ENCODE measurements at places on chromosomes 7 and 10.

GRCh38 chr7:102834999-102835398, 77.8 kb upstream of the LRRC17 start:
- DNase-seq: no peak

GRCh38 chr7:108908456-108908855, 338.8 kb downstream of the DNAJB9 start:
- no peak for DNase-seq

GRCh38 chr10:77702166-77702565, 64.6 kb upstream of the KCNMA1 start:
- DNase-seq: no peak

DNA sequence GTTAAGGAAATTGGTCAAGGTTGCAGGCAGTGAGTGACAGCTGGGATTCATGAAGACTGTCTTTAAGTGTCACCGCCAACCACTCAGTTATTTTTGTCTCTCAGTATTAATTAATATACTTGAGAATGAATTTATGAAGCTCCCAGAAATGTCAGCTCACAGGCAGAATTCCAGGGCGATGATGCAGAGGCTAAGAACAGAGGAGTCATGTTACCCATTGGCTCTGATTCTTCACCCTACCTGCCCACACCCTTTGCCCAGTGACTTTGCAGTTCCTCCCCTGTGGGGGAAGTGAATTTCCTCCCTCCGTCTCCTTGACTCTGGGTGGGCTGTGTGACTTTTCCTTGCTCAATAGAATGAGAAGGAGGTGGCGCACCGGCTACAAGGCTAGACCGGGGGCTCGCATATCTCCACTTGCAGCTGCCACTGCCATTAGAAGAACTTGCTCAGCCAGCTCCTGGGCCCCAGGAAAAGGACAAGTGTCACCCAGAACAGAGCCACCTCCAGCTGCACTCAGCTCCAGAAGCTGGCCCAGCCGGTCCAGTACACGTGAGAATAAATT, 157.1 kb upstream of the PRKCQ start:
- DNase-seq: no peak

DNA sequence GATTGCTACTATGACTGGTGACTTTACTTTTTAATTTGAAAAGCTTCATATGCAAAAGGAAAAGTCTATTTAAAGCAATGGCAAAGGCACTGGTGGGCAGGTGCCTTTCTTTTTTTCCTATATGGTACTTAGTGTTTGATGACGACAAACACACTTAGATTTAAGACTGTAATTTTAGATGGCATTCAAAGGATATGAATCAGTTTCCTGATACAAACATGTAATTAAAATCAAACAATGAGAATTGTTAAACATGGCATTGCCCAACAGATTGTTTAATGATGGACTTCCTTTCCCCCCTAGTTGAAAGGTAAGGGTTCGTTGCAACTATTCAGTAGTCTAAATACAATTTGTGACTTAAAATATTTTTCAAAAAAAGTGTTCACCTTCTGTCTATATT, 106.5 kb upstream of the SEMA3C start:
- DNase-seq: no peak

DNA sequence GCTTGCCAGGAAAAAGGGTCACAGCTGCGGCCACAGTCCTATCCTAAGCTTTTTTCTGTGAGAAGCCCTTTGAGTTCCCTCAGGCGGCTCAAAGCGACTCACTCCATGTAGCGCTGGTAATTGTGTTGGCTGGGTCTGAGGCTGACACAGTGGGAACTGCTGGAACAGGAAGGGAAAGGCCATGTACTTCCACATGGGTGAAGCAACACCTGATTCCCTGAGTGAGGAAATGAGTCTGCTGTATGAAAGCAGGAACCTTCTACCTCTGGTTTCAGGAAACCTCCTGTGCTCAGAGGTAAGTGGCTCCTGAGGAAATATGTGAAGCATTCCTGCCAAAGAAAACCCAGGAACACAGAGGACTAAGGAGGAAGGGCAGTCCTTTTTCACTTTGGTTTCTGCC, 734.6 kb upstream of the SORCS1 start:
- DNase-seq: no peak

GRCh38 chr10:117005527-117006055, 604 bp upstream of the SHTN1 start:
- DNase-seq: no peak

- DNase-seq: no peak
Observed at GRCh38 chr7:44182827-44183226, 6.4 kb downstream of the GCK start.

DNA sequence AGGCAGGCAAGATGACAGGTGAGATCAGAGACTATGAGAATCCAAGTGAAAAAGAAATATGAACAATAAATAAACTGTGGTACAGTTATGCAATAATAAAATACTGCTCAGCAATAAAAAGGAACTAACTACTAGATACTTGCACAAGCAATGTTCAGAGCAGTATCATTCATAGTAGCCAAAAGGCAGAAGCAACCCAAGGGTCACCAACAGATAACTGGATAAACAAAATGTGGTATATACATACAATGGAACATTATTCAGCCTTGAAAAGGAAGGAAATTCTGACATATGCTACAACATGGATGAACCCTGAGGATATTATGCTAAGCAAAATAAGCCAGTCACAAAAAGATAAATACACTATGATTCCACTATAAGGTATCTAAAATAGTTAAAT, 76.9 kb upstream of the KCNIP2 start:
- no peak for DNase-seq

DNA sequence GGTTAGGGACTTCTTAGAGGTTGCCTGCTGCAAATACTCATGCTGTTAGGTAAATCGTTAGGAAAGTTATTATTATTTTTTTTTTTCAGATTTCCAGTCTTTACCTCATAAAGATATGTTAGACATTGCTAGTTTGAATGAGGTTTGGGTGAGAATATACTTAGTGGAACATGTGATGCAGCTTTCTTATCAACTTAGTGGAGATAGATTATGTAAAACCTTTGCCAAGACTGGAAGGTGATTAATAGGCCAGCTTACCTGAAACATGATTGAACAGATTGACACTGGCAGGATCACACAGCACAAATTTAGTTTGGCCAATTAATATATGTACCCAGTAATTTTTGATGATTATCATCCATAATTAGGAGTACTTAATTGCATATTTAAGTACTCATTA, 32.3 kb downstream of the ADD3 start:
- no peak for DNase-seq

- DNase-seq: no peak
Observed at GRCh38 chr7:74269757-74270277, 15.6 kb upstream of the RFC2 start.

DNA sequence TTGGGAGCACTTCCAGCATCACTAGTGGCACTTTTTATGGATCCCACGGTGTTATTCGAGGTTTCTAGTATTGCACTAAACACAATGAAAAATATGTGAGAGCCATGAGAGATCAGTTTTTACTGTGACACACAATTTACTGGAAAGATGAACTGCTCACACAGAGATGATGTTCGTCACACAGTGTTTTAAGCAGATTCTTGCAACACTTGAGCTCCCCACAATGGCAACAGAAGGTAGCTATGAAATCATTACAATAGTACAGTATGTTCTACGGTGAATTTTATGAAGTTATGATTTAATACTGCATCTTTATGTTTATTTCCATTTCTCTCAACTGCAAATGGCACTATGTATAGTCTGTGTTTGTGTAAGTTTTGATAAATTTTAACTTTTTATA, 27.4 kb upstream of the ENTPD1 start:
- no peak for DNase-seq

GRCh38 chr10:91887272-91888076, 21.8 kb downstream of the FGFBP3 start:
- no peak for DNase-seq

DNA sequence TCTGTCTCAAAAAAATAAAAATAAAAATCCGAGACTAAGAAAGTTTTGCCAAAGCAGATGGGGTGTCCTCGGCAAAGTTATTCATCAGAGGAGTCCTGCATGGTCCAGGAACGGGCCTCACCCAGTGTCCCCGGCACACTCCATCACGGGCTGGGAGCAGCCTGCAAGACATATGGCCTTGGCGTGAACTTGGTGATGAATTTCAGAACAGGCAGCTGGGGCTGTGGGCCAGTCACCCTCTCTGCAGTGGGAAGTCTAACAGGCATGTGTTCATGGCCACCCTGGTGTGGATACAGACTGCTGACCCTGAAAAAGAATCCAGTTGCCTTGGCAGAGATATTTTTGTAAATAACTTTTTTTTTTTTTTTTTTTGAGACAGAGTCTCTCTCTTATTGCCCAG, 34.7 kb downstream of the NPTX2 start:
- no peak for DNase-seq

GRCh38 chr7:45033261-45033930, 33.4 kb downstream of the CCM2 start:
- no peak for DNase-seq

- no peak for DNase-seq
Observed at GRCh38 chr10:54444170-54444569, 356.9 kb downstream of the PCDH15 start.

DNA sequence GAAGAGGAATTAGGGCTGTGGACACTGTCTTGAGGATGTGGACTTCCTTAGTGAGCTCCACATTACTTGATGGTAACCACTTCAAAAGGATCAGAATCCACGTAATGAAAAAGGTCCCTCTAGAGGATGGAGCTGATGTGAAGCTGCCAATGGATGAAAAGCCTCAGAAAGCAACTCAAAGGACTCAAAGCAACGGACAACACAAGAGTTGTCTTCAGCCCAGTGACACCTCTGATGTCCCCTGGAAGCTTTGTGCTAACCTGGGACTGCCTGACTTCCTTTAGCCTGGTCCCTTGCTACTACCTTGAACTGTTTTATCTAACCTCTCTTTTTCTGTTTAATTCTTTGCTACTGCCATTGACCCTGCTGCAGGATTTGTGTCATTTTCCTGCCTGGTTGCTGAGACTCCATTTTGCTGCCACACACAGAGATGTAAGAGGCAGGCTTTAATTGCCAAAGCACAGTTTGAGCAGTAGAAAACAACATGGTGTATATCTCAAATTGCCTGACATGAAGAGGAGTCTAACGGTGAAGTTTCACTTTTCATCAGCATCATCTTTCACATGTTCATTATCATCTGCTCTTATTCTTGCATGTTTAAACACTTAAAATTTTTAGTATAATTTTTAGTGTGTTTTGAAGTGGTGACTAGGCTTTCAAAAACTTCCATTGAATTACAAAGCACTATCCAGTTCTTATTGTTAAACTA, 11.1 kb upstream of the SGCE start:
- no peak for DNase-seq
